ENCODE measurements at places on chromosomes 1 and 21. TPM values are rescaled to one million over a fixed set of nuclear protein-coding genes. Genes with fewer than 3 reads are reported as not detected.

DNA sequence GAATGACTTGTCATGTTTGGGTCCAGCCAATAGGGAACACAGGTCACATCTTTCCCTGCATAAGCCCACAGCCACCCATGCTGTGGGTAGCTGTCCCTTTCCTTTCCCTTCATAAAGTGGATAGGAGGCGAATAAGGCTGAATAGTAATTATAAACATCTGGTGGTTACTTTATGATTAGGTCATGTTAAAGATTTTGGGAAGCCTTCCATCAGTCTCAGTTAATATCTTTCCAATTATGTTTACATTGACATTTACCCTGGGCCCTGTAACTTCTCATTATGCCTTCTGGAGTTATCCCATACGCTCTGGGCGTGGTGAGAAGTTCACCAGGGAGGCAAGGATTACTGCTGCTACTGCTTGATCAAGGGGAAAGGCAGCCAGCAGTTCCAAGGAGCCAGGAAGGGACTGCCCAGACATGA lies 197.2 kb downstream of the HLX start:
- DNase-seq, result no peak

- no peak for DNase-seq
Measured at GRCh38 chr21:42214921-42215320, 4.0 kb upstream of the ABCG1 start.

DNA sequence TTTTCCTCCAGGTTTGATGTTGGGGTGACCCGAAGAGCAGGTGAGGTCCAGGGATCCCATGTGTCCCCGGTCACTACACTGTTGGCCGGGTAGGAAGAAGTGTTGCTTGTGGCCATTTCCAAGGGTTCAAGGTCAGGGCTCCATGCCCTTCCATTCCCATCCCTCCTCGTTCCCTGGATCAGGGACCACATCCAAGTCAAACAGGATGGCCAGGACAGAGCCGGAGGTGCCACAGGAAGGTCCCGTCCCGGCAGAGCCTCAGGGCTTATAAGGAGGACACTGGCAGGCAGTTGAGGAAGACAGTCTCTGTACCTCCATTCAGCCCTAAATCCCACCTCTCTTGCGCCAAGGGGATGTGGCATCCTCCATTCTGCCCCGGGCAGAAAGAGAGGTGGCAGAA lies 22.0 kb upstream of the FAM131C start:
- no peak for DNase-seq

The VAV3 gene
- total RNA-seq, result 26.2 TPM

GRCh38 chr1:6389971-6390370 lies 3.6 kb downstream of the ACOT7 start:
- DNase-seq, result peak; percentile 72

The VANGL2 gene
- total RNA-seq, result 6.0 TPM

GRCh38 chr1:182193908-182194550 lies 132.5 kb upstream of the ZNF648 start:
- DNase-seq, result peak; percentile 87

GRCh38 chr1:25793585-25794170 lies 6.3 kb upstream of the SELENON start:
- DNase-seq, result no peak

GRCh38 chr1:183043872-183044854 lies 20.9 kb downstream of the LAMC1 start:
- peak; percentile 38 for DNase-seq

The HTR1D gene
- total RNA-seq, result 0.33 TPM

The TSPAN1 gene
- 116 TPM for total RNA-seq

DNA sequence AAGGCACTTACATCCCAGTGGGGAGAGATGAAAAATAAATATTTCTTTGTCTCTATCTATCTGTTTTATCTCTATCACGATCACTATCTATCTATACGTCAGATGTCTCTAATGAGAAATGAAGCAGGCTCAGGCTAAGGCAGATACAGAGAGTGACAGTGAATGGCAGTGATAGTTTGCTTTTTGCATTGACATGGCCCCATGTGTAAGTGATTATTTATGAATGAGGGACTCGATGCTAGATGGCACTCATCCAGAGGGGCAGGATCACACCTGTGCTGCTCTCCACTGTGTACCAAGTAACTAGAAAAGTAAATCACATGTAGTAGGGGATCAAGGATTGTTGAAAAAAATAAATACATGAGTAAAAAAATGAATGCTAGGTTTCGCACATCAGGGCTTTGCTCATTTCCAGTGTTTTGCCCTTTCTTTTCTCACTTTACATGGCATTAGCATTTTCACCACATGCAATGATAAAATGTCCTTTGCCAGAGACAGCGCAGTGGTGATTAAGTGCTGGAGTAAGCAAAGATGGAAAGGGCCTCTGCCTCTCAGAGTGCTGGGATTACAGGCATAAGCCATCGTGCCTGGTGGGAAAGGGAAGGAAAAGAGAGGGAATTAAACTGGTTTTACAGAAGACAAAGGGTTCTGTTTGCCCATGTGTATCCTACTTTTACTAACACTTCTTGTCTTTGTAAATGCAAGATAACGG lies 16.5 kb downstream of the TBX19 start:
- no peak for DNase-seq

The DTL gene
- 3.2 TPM for total RNA-seq

DNA sequence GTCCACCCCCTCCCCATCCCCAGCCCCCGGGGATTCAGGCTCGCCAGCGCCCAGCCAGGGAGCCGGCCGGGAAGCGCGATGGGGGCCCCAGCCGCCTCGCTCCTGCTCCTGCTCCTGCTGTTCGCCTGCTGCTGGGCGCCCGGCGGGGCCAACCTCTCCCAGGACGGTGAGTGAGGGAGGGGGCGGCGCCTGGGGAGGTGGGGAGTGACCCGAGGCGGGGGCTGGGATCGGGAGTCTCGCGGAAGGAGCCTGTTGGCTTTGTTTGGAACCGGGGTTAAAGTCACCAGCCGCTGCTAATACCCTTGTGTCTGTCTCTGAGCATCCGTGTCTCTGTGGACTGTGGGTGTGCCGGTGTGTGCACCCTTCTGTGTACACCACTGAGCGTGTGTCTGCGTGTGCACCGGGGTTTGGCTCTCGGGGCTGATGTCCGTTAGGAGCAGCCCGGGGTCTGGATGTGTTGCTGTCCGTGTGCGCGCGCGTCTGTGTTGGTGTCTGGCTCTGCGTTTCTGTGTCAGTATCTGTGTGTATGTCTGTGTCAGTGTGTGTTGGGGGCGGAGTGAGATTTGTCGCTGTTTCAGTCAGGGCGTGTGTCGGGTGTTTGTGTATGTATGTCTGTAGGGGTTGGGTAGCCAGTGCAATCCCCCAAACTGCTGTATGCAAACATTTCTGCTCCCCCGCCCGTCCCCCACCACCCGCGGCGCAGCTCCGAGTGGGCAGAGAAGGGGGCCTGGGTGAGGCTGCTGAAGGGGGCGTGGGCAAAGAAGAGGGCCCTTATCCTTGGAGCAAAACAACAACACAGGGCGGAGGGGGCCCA lies 480 bp downstream of the CADM3 start:
- DNase-seq, result no peak

- DNase-seq, result no peak
Measured at GRCh38 chr1:151584780-151585179, 27.1 kb upstream of the SNX27 start.

- DNase-seq, result no peak
Measured at GRCh38 chr1:228162286-228163006, 3.2 kb upstream of the IBA57 start.

GRCh38 chr1:243267914-243268653 lies 12.2 kb downstream of the SDCCAG8 start:
- peak; percentile 71 for DNase-seq

GRCh38 chr1:243587823-243588560 lies 262.1 kb downstream of the AKT3 start:
- no peak for DNase-seq

- DNase-seq, result peak; percentile 82
Measured at GRCh38 chr1:244214009-244214967, 163.2 kb downstream of the ZBTB18 start.

DNA sequence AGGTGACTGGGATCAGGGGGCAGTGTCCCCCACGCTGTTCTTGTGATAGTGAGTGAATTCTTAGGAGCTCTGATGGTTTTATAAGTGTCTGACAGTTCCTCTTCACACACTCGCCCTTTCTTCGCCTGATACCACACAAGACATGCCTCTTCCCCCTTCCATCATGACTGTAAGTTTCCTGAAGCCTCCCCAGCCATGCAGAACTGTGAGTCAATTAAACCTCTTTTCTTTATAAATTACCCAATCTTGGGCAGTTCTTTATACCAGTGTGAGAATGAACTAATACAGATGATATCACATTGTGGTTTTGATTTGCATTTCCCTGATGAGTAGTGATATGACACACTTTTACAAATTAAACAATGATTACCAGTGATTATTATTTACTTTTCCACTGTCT lies 229.9 kb downstream of the AKT3 start:
- no peak for DNase-seq

- DNase-seq, result no peak
Measured at GRCh38 chr1:8702472-8702849, 115.0 kb downstream of the RERE start.
